ENCODE measurements at places on chromosomes 4 and X.

- no peak for DNase-seq
These were observed 42.9 kb downstream of the FRAS1 start for GRCh38 chr4:78100060-78100459.

DNA sequence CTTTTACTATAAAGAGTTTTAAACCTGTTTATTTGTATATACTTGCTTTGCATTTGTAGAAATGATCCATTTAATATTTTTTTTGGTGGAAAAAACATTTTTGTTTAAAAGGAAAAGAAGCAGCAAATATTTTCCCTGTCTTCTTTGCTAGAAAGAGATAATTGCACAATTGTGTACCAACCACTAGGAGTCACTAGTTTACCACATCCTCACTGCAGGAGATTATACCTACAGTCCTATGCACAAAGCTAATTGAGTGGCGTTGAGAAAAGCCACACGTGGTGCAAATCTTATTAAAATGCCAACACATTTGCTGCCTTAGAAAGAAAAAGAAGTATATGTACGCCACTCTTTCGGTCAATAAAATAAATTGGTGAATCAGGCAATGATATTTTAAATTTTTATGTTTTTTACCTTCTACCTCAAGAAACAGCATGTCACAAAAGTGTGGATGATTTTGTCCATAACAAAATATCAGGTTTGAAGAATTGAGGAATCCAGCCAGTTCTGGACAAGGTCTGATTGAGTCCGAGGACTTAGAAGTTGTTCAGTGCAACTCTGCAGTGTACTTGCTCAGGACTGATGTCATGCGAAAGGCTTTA is 102.9 kb downstream of the GRXCR1 start:
- DNase-seq = peak; percentile 53

DNA sequence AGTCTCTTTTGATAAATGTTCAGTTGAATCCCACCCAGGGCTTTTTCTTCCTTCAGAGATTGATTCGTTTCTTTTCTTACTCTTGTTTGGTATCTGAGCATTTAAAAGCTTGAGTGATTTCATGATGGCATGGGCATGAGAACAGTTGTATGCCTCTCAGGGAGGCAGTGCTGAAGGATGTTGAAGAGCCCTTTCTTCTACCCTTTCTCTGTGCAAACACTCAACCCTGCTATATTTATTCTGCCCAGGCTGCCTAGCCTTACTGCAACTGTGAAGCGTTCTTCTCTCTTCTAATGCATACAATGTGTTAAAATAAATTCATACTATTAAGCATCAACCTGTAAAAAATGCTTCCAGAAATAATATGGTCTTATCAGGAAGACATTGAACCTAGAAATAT is 367.6 kb upstream of the LCORL start:
- DNase-seq = no peak

DNA sequence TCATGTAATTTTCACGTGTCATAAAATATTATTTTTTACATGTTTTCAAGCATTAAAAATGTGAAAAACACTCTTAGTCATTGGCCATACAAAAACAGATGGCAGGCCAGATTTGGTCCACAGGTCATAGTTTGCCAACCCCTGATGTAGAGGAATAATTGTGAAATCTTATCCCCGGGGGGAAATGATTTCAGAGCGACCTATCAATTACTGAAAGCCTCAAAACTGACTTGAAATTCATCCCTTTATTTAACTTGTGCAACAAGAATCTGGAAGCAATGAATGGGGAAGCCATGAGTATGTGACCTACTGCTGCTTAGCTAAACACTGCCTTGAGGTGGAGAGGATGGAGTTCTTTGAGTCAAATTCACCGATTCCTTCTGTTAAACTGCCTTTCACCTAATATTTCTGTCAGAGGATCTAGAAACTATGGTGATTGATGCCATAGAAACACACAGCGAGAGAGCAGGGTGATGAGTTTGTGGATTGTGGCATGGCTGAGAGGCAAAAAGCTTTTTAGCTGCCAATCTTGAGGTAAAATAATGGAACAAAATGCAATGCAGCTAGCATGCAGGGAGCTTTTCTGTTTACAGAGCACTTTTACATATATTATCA is 30.3 kb upstream of the BRS3 start:
- no peak for DNase-seq

- peak; percentile 83 for DNase-seq
These were observed 41.4 kb downstream of the SRPX2 start for GRCh38 chrX:100685284-100685996.
